ENCODE measurements at places on chromosomes 11 and 22.

DNA sequence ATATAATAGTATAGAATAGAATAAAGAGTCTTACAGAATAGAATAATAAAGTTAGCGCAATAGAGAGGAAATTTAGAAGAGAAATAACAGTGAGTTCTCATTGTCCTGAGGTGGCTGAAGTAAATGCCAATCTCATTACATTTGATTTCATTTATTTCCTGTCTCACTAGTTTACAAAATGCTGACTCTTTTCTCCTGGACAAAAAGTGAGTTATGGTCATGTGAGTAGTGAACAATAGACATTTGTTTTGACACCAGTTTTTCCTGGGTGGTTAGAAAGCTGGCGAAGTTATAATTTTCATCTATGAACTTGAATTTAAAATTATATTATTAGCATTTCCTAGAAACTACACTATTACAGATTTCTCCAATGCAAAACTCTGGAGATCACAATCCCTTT lies 143.7 kb downstream of the TYR start:
- DNase-seq, result no peak

DNA sequence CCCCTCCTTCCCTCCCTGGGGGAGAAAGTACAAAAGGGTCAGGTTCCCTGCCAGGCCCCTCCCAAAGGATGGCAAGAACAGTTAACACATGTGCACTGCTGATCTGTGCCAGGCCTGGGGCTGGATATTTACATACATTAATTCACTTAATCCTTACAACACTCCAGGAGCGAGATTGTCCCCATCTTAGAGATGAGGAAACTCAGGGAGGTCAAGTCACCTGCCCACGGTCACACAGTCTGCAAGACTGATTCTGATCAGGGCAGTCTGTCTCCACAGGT lies 36.5 kb downstream of the NECTIN1 start:
- no peak for DNase-seq

DNA sequence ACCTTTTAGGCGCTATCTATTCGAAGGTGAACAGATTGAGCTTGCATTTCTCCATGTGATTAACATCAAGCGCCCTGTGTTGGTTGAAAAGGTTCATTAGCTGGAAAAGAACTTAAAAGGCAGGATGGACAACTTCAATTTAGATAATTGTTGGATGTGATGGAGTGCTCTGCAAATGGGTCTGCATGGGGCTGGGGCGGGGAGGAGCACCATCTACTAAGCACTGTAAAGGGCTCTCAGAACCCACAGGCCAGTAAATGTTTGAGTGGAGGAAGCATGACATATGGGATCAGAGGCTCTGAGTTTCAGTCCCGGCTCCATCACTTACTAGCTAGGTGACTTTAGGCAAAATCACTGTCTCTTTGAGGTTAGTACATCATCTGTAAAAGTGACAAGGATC lies 28.2 kb downstream of the ARL14EP start:
- no peak for DNase-seq

DNA sequence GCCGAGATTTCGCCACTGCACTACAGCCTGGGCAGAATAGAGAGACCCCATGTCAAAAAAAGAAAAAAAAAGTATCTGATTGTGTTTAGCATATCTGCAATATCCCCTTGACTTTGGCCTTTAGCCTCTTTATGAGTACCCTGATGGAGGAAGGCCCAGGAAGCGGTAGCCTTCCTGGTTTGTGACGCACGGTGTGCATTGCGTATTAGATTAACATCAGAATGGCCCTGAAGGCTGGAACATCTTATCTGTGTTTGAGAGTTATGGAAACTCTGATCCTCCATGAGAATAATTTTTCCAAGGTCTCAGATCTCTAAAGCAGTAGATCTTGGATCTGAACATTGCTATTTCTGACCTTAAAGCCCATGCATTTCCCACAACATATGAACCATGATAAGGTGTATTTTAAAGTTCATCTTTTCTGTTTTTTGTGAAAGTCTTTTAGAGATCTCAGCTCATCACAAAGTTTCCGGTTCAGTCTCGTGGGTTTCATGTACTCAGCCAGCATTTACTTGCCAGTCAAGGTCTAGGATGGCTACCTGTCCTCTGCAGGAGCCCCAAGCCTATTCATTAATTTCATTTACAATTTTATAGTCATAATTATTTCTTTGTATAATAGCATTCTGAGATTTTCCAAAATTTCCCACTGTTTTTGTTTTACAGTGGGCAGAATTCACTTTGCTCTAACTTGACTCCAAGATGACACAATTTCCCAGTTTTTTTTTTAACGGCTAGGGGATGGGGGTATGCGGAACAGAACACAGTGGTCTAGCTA lies 605 bp upstream of the FDX1 start:
- no peak for DNase-seq

GRCh38 chr11:122103726-122104125 lies 12.3 kb downstream of the BLID start:
- DNase-seq, result no peak

DNA sequence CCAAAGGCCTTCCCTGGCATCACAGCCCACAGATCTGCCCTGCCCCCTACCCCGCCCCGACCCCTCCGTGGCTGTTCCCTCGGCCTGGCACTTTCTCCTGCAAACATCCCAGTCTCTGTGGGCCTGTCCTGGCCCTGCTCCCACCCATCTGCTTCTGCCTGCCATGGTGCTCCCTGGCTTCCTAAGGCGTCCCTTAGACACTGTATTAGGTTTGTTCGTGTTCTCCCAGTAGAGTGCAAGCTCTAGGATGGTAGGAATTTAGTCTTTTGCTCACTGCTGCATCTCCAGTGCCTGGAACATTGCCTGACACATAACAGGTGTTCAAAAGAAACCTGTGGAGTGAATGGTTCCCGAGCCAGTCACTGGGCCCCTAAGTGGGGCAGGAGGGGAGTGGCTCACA lies 69.6 kb upstream of the PITPNB start:
- DNase-seq, result no peak

GRCh38 chr11:90288212-90288821 lies 65.5 kb upstream of the CHORDC1 start:
- DNase-seq, result peak; percentile 35

- peak; percentile 49 for DNase-seq
Observed at GRCh38 chr11:111565114-111565720, 24.7 kb downstream of the LAYN start.

DNA sequence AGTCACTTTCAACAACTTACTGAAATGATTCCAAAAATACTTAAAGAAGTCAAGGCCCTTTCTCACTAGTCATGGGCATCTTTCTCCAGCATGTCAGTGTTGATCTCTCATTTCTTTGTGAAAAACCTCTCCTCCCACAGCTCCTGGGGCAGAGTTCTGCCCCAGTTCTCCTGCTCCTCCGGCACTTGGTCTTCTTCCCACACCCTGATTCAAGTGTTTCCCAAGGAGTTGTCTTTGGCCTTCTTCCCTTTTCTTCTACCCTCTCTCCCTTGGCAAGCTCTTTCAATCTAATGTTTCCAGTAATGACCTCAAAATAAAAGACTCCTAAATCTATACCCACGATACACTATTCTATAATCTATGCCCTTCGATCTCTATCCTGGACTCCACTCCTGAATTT lies 42.1 kb upstream of the CCDC34 start:
- no peak for DNase-seq

DNA sequence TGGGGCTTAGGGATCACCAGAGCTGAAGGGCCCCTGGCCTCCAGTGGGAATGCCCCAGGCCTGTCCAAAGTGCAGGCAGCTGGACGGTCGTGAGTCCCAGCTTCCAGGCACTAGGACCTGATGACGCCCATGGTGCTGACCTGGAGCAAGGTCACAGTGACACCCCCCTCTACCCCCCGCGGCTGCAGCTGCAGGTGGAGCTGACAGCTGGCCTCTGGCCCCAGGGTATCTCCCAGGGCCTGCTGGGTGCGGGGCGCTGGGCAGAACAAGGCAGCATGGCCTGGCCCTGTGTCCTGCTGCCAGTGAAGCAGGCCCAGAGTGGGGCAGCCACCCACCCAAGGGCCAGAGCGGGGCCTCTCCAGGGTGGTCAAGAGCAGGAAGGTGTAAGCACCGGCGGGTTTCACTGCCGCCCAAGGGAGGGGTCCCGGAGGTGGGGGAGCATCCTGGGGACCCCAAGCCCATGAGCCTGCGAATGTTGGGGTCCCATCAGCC lies 553 bp upstream of the TCIRG1 start:
- peak; percentile 90 for DNase-seq

DNA sequence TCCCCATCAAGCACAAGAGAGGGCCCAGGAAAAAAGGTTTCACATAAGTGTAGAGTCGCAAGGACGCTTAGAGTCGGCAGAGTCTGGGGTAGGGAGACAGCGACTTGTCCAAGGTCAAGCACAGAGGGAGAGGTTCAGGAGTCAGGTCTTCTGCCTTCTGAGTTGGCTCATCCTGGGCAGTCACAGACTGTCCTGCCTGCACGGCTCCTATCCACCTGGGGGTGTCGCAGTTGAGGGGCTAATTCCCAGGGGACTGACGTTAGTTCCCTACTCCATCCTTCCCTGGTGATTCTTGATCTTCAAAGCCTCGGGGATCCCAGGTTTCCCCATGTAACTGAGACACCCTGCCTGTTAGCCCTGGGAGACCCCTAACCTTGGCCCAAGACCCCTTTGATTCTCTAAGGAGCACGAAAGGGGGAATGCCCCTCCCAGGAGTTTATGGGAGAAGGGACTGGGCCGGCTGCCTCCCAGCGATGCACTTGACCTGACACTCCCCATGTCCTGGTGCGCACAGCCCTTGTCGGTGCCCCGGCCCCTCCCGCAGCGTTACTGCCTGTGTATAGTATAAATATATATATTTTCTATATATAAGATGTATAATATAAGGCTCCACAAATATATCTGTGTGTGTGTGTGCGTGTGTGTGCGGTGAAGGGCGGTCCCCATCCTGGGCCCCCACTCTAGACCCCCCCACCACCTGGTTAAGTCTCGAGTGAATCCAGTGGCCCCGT lies 14.7 kb upstream of the TAB1 start:
- DNase-seq, result no peak

- no peak for DNase-seq
Observed at GRCh38 chr11:122721964-122722266, 66.4 kb downstream of the UBASH3B start.

DNA sequence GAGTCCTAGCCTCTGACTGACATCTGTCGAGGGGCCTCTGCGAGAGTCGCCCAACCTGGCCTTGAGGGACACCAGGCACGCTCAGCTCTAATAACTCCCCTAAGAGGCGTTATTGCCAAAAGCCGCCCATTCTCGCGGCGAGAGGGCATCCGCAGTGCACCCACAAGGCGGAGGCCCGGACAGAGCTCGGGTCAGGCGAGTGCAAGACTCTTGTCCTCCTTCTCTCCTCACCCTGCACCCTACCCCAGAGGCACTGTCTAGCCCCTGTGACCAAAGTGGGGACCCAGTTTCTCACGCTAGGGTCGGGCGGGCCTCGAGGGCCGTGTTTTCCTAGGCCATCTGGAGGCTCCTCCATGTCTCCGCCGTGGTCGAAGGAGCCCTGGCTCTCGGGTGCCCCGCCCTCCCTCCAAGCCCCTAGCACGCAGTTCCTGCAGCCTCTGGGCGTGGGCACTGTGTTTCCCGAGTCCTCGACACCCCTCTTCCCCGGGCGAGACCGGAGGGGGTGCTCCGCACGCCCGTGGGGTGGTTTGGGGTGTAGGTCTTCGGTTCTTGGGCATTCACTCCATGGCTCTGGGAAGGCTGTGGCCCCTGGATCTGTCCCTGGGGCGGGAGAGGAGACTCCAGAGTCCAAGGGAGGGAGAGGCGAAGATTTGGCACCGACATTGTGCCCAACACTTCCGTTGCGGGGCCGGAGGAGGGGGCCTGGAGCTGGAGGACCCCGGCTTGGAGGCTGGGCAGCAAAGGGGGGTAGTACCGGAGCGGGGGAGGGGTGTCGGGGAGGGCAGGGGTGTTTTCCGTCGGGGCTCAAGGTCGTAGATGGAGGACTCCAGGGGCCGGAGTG lies 1.0 kb downstream of the CHRM4 start:
- DNase-seq, result no peak

DNA sequence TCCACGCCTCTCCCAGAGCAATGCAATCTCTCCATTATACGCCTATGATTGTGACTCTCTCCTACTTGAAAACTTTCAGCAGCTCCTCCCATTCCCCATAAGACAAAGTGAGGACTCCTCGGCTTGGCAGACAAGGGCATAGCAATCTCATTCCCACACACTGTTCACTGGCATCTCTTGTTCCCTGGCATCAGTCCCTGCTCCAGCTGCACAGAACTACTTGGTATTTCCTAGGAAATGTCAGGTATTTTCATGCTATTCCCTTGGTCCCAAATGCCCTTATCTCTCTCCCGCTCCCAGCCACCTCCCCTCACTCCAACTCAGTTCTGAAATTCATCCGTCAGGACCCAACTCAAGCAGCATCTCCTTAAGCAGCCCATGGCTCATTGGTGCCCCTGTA lies 28.4 kb downstream of the TMPRSS5 start:
- no peak for DNase-seq

DNA sequence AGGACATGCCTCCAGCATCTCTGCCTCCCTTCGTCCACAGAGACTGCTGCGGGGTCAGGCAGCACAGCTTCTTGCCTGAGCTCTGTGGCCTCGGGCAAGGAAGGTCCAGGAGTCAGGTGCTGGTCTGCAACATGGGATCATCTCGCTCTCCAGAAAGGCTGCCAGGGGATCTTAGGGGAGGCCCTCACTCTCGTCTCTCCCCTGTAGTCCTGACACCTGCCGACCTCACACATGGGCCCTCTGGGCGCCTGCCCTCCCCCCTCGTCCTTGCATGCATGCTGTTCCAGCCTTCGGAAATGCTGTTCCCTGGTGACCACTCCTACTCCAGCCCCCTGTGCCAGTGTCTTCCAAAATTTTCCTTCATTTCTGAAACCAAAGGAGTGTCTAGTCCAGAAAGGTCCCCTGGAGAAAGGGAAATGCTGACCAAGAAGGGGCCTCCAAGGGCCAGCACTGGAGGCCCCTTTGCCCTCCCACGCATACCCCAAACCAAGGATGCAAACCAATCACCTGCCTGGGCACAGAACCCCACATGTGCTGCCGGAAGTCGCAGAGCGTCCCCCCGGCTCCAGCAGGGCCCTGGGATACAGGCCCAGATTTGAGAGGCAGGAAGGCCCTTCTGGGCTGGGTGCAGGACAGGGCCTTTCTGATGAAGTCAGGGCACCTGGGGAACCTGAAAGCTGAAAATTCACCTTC lies 41.0 kb downstream of the IGF2 start:
- no peak for DNase-seq

DNA sequence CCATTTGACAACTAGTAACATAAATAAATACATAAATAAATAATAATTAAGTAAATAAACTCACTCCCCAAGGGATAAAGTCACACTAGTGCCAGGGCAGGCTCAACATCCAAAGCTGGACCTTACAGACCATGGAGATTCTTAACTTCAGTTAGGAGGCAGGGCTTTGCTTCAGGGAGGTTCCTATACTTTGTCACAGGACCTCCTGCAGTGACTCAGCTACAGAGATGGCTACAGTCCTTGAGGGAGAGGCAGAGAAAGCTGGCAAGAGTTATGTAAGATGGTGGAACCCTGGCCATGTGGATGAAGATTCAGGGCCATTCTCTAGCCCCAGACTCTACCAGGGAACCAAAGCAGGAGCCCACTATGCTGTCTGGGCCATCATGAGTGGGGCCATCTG lies 74.1 kb upstream of the CADM1 start:
- no peak for DNase-seq

- DNase-seq, result no peak
Observed at GRCh38 chr11:33388793-33389525, 131.8 kb downstream of the HIPK3 start.

All from NCI-H146 (cell line).